ENCODE measurements at places on chromosomes 2 and 18.

GRCh38 chr2:238499731-238500580 is 73.2 kb downstream of the ASB1 start:
- no peak for DNase-seq

DNA sequence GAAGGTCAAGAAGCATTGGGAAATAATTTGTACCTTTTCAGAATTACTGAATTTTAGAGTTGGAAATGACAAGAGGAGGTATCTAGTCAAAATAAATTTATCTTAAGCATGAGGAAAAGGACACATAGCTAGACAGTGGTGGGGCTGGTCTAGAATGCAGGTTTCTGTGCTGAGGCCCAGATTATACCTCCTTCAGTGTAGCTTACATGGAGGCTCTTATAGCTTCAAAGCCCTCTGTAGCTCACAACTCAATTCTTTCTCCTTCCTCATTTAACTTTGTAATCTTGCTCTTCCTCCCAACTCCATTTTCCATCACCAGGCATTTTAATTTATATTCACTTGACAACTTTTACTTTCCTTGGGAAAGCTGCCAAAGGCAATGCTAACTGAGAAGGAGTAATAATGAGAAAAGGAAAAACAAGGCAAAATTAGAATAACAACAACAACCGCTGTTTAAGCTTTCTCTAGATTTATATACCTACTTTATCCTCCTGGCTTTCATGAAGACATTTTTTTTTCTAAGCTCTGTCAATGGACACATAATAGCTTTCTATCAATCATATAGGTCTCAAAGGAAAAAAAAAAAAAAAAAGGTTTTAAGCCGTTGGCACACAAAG is 58.5 kb downstream of the CLHC1 start:
- no peak for DNase-seq

DNA sequence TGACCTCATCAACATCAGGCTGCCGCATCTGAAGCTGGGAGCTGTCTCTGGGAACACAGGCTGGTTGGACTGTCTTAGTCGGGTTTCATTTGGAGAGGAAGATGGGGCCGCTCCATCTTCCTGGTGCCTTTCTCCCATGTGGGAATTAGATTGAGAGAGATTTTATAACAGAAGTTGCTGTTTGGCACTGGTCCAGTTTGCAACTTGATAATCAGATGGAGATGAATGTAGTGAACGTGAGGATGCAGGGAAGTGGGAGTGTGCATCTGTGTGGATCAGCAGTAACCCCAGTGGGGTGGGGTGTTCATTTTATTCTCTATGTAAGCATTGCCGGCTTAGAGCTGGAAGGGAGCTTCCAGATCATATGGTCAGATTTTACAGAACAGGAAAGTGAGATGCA is 250.9 kb downstream of the DCDC2C start:
- no peak for DNase-seq

GRCh38 chr2:196601430-196602306 is 37.8 kb upstream of the CCDC150 start:
- no peak for DNase-seq

DNA sequence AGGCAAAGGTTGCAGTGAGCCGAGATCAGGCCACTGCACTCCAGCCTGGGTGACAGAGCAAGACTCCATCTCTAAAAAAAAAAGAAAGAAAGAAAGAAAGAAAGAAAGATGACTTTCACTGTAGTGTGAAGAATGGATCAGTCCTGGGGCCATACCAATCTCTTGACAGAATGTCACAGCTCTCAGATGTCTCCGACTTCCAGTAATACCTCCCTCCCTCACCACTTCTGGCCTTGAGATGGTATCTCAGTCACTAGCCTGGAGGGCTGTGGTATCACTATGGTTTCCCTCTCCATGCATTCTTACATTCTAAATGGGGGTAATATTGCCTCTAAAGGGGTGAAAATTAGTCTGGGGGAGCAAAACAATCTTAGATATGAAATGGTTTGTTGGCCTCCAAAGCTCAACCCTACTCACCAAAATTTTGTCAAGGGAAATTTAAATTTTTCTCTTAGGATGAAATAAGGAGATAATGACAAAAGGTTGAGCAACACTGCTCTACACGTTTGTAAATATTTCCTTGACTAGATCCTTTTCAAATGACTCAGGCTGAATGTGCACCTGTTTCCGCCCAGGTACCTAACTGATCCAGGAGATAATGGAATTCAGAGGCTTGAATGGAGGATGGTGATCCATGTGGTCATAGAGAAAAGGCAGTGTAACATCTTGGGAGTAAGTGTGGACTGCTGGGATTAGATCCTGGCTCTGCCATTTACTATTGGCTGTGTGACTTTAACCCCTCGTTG is 19.9 kb upstream of the SPRED2 start:
- no peak for DNase-seq

- DNase-seq = no peak
Observed at GRCh38 chr2:26255759-26256384, 11.1 kb downstream of the HADHB start.

DNA sequence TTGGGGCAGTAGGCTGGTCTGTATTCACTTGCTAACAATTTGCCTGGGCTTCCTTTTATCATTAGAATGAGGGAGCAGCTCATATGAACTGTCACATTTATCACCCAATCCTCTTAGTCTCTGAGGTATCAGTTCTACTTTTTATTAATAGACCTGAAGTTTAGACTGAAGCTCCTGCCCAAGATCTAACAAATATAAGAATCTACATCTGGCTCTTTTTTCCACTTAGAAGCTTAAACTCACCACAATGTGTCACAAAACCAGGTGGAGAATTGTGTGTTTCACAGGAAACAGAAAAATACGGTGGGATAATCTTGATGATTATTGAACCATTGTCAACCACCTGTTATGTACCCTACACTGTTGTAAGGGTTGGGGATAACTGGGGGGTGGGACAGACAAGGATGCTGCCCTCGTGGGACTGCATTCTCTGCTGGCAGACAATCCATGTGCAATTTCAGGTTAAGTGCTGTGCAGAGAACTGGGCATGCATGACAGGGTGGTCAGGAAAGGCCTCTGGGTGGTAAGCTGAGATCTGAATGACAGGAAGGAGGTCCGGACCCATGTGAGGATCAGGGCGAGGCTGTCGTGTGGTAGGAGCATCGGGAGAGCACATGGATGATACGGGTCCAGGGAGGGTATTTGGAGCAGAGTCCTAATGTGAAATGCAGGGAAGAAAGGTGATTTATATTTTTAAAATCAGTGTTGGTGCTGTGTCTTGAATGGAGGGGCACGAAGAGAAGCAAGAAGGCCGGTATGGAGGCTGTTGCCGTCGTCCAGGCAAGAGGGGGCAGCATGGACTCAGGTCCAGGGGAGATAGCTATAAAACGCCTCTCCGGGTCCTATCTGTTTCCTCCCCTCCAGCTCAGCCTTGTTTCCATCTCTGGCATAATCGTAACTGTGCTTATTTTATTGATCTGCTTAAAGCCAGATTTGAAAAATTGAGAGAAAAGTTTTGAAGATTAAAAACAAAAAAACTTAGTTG is 17.6 kb downstream of the MYL12B start:
- DNase-seq = no peak

DNA sequence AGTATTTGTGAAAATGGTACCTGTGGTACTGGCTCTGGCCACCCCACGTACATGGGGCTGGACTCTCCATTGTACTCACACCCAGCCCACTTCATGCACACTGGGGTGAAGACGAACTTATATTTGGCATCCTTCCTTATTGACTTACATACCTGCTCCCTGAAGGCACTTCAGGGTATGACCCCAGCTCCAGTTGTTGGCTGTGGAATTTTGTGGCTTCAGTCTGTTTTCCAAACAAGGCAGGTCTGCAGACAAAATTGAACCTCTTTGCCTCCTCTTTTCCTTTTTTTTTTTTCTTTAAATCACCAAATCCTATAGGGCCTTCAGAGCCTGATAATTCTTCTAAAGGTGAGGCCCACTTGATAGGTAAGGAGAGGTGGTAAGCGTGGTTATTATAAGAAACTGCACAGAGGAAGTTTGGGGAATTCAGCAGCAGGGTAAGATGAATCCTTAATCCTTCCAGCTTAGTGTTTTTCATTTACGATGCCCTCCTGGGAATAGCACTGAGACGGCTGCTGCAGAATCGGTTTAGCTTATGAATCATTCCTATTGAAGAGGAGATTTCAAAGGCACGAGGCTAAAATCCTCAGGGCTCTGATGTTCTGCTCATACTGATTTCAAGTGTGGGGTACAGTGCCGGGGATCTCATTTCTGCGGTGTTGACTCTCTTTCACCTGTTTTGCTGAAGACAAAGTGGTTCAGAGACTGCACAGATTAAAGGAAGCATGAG is 55.2 kb downstream of the KIF5C start:
- no peak for DNase-seq

- DNase-seq = no peak
Observed at GRCh38 chr2:42781181-42781580, 11.2 kb downstream of the HAAO start.

GRCh38 chr2:20165677-20166509 is 59.0 kb downstream of the SDC1 start:
- no peak for DNase-seq

DNA sequence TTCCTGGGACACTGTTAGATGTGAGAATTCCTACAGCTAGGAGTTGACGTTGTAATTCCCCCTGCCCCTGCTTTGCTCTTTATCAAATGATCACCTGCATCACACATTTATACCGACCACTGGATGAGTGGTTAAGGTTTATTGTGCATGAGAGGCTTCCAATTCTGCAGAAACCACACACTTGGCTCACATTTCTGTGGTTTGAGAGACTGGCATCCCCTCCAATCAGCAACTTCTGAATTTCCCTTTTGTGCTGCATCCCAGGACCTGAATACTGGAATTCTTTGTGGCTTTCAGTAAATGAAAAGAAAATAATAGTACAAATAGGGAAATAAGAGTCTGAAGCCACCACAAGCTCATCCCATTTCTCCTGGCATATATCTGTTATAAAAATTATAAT is 628.7 kb upstream of the PIK3C3 start:
- DNase-seq = no peak

DNA sequence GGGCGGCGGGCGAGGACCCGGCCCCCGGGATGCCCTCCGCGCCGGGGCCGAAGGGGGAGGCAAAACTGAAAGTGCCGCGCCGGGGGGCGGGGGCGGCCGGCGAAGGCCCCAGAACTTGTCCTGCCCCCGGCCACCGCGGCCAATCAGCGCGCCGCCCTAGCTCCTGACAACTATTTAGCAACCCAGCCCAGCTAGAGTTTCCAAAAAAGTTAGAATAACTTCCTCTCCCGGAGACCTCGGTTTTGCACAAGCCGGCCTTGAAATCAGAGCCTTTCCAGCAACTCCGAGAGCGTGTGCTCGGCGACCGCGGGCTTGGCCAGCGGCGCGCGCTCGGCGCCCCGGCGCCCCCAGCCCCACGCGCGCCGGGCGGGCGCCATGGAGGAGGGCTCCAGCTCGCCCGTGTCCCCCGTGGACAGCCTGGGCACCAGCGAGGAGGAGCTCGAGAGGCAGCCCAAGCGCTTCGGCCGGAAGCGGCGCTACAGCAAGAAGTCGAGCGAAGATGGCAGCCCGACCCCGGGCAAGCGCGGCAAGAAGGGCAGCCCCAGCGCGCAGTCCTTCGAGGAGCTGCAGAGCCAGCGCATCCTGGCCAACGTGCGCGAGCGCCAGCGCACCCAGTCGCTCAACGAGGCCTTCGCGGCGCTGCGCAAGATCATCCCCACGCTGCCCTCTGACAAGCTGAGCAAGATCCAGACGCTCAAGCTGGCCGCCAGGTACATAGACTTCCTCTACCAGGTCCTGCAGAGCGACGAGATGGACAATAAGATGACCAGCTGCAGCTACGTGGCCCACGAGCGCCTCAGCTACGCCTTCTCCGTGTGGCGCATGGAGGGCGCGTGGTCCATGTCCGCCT is at the start of gene TWIST2:
TSS of gene TWIST2 (plus strand) at position 245 of the 850 bp plus-strand sequence. CDS start at position 376, 131 bp downstream.
- DNase-seq = no peak

- no peak for DNase-seq
Observed at GRCh38 chr2:37181726-37182684, 6.5 kb downstream of the SULT6B1 start.

GRCh38 chr2:53087262-53087873 is 680.2 kb upstream of the CHAC2 start:
- DNase-seq = no peak

- no peak for DNase-seq
Observed at GRCh38 chr2:215773728-215774127, 239.6 kb downstream of the MREG start.

DNA sequence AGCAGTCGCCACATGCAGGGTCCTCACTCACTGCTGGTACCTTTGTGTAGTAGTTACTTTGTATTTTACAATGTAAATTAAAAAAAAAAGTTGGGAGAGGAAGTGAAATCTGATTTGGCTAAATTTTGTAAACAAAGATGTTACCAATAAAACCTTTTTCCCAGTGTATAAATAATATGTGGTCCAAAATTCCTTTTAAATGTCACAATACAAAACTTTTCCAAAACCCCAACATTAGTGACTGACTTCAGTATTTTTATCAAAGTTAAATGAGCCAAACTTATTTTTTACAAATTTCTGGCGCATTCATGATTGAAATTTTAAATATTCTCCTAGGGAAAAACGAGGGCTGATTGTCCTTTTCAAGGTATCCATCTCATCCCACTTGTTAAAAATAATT is 239.9 kb downstream of the AGAP1 start:
- no peak for DNase-seq

GRCh38 chr2:232061265-232061664 is 99.8 kb downstream of the DIS3L2 start:
- DNase-seq = no peak

- peak; percentile 80 for DNase-seq
Observed at GRCh38 chr2:79935771-79936657, 368.5 kb downstream of the LRRTM1 start.

- no peak for DNase-seq
Observed at GRCh38 chr2:54830546-54830945, 107.1 kb downstream of the EML6 start.

DNA sequence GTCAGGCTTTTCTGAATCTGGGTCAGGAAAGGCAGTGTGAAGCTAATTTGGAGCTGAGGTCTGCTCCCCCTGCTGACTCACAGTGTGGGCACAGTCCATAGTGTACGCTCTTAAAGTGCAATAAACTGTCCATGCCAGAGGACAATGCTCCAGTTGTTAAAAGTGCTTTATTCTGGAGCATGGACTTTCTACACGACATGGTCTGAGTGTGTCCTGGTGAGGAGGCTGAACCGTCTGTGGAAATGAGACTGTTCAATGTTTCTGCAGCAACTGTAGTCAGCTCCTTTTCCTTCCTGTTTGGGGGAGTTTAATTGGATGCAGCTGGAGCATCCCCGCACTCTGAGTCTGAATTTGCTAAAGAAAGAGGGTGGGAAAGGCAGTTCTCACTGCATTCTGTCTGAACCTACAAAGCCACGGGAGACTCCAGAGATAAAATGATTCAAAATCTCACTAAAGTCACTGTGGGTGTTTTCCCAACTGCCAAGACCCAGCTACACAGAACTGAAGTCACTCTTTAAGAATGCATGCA is 110.2 kb upstream of the TRIB2 start:
- no peak for DNase-seq
